SK-MEL-5 (cell line): ENCODE measurements at places on chromosomes 12 and 14. TPM values are rescaled to one million over a fixed set of nuclear protein-coding genes. Genes with fewer than 3 reads are reported as not detected.

The IL26 gene
- not detected in 2 replicates for total RNA-seq

The ANAPC5 gene
- total RNA-seq: 237 and 247 TPM in 2 replicates

The STXBP6 gene
- 34.3 and 37.4 TPM in 2 replicates for total RNA-seq

The NEMF gene
- 54.8 and 56.0 TPM in 2 replicates for total RNA-seq

The GPRC5D gene
- not detected in 2 replicates for total RNA-seq

The ZBTB42 gene
- total RNA-seq: 5.2 and 5.4 TPM in 2 replicates

The GARIN6 gene
- total RNA-seq: not detected in 2 replicates

GRCh38 chr12:15544589-15544988, 222.3 kb downstream of the PTPRO start:
- no peak for DNase-seq

- DNase-seq: no peak
These were observed 52.6 kb downstream of the GALNT16 start for GRCh38 chr14:69312608-69313007.

DNA sequence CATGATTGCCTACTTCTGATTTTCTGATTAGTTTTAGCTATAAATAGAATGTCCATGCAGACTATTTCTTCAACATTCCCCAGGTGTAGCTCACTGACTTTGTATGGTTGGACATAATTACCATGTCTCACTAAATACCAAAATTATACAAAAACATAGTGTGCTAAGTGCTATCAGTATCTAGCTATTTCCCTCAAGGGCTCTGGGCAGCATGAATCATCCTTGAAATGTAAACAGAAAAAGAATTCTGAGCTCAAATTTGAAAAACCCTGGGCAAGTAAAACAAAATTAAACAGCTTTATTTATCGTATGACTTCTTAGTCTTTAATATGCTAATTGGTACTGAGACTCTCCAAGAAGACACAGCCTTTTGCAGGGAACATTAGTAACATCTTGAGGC, 82.9 kb downstream of the SPATA7 start:
- DNase-seq: no peak

DNA sequence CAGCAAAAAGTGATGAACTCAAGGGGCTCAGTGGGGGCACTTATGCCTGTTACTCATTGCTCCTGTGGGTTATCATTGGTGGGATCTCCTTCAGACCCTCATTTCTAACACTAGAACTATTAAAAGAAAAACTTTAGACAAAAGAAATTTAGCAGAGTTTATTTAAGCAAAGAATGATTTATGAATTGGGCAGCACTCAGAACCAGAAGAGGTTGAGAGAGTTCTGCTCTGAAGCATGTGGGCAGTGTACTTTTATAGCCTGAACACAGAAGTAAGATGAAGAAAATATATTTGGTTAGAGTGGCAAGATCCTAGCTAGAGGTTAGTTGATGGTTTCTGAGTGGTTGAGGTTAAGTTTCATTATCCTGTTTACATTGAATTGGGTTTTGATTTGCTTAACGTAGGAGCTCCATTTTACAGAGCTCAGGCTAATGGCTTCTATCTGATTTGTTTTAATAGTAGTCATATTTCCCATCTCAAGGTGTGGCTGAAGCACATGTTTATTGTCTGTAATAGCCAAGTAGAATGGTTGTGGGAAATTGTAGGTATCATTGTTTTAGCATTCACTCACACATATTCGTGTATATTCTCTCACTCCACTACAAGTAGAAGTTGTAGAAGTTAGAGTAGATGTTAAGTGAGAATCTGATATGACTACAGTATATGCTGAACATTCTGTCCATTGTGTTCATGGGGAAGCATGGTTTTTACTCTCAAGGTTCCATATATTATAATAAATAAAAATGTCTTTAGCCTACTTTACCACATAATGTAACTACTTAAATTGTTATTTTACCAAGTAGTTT, 27.6 kb downstream of the LEMD3 start:
- DNase-seq: no peak

DNA sequence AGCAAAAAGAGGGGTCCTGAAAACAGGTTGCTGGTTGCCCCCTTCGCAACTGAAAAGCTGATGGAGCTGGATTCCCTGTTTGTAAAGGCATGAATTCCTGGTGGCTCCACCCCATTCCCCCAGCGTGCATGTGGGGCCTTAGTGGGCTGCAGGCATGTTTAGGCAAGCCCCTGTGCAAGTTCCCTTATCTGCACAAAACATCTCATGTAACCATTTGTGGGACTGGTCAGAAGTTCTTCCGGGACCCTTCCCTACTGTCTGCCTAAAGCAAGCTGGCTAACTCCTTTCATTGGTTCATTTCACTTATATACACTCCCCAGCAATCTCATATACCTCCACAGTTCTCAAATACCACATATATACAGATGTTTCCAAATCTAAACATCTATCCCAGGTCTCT, 24.0 kb upstream of the HIGD1C start:
- DNase-seq: no peak

DNA sequence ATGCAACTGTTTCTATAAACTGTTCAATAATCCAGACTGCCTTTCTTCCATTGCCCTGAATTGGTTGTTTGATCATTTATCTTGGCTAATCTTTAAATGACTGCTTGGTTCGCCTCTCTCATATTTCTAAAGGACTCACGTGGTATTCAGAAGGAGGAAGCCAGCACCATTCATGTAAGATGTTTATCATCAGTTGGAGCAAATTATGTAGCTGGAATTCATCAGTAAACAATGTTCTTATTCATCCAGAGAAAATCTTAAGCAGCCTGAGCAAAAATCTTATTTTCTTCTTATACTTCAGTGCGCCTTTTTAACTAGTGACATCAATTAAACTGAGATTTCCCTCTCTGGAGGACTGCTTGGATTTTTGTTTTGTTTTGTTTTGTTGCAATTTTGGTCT, 538.7 kb upstream of the TMEM132C start:
- no peak for DNase-seq

- DNase-seq: no peak
These were observed 3.2 kb downstream of the ARF3 start for GRCh38 chr12:48954061-48954460.

GRCh38 chr14:71701990-71702389, 230.2 kb upstream of the RGS6 start:
- no peak for DNase-seq

DNA sequence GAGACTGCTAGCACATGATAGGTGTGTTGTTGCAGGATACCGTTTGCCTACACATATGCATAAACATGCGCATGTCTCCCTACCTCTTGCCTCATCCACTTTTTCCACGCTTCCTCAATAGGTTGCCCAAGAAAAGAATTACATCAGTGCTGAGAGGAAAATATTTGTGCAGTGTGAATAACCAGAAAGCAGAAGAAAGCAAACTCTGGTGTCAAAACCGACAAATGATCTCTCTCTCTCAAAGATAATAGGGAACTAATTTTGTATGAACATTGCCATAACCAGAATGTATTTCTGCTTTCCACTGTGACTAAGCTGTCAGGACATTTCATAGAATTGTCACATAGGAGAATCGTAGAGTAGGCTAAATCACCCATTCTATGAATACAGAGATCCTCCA, 1.3 kb downstream of the CLEC7A start:
- no peak for DNase-seq

- DNase-seq: no peak
These were observed 127.0 kb downstream of the APAF1 start for GRCh38 chr12:98771811-98772752.

GRCh38 chr14:98130691-98131090, 1141.3 kb downstream of the BCL11B start:
- no peak for DNase-seq

DNA sequence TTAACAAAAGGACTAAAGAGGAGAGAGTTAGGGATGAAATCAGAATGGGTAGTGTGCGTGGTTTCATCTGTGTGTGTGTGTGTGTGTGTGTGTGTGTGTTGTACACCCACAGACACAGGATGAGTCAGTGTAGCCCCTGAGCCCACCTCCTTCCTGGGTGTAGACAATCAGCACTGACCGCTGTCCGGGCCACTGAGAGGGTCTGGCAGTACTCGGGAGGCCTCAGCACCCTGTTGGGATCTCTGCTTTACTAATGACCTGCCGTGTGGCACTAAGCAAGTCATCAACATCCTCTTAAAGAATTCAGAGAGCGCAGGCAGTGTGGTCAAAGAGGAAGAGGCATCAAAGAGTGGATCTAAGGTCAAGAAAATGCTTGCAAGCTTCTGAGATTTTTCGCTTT, 112.6 kb downstream of the PRMT8 start:
- no peak for DNase-seq

DNA sequence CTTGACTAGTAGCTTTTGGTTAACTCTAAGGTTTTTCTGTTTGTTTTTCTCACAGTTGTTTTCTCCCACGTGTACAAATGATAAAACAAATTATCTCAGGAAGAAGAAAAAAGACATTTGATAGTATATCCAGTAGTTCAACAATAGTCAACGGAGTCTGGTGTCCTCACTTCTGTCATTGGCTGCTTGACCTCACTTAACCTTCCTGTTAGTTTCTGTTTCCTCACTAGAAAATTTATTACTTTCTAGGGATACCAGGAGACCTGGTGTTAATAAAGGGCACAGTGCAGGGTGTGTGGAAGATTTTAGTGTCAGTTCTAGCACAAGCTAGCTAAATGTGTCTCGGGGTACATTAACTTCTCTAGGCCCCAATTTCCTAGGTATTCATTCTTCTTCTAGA, 116.0 kb downstream of the PRKCH start:
- DNase-seq: no peak

- DNase-seq: no peak
These were observed 40.8 kb upstream of the POC1B start for GRCh38 chr12:89566615-89567014.

- DNase-seq: peak; percentile 28
These were observed 7.3 kb downstream of the TMEM116 start for GRCh38 chr12:112005419-112006395.

DNA sequence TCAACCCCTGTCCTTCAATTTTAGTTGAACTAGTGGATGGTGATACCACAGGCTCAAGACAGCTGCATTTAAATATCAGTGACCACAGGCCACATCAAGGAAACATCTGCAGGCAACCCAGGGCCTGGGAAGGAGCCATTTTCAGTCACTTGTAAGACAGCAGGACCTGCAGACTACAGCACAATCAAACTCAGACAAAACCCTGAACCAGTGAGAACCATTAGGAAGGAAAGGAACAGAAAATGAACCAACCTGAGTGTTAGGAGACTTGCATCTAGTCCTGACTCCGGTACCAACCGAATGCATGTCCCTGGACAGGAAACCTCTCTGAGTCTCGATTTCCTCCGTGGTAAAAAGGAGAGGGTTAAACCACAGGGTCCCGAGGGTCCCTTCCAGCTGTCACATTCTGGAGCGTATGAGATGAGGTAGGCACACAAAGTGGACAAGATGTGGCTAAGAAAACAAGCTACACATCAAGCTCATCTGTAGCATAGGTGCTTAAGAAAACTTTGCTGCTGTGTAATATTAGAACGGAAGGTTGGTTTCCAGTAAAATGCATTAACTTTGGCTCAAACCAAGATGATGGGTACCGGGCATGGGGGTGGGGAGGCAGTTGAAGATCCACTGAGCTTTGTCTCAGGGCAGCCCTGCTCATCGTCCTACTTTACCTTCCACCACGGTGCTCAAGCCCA, 1.6 kb upstream of the CDKN1B start:
- no peak for DNase-seq

- DNase-seq: no peak
These were observed 186.0 kb upstream of the ABCD2 start for GRCh38 chr12:39805651-39806050.

- no peak for DNase-seq
These were observed 18.7 kb downstream of the NOS1 start for GRCh38 chr12:117342682-117343081.

DNA sequence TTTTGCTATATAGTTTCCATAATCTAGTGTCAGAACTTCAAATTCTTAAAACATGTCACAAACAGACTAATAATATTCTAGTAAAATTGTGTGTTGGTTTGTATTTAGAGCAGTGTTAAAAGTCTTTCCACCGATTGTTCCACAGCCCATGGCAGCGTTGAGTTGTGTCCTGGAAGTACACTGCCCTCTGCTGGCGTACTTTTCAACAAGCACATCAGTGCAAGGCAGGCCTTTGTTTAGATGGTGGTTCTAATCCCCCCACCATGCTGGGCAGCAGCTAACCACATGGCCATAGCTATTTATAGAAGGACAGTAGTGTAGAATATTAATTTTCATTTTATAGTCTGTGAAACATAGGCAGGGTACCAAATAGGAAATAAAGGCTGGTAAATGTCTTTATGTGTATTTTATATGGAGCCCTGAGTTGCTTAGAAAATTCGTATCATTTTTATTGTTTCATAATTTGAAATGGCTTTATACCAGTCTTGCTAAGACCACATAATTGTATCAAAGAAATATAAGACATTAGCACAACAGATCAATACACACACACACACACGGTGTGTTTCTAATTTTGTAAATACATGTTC, 235.4 kb downstream of the SEC23A start:
- DNase-seq: peak; percentile 81

DNA sequence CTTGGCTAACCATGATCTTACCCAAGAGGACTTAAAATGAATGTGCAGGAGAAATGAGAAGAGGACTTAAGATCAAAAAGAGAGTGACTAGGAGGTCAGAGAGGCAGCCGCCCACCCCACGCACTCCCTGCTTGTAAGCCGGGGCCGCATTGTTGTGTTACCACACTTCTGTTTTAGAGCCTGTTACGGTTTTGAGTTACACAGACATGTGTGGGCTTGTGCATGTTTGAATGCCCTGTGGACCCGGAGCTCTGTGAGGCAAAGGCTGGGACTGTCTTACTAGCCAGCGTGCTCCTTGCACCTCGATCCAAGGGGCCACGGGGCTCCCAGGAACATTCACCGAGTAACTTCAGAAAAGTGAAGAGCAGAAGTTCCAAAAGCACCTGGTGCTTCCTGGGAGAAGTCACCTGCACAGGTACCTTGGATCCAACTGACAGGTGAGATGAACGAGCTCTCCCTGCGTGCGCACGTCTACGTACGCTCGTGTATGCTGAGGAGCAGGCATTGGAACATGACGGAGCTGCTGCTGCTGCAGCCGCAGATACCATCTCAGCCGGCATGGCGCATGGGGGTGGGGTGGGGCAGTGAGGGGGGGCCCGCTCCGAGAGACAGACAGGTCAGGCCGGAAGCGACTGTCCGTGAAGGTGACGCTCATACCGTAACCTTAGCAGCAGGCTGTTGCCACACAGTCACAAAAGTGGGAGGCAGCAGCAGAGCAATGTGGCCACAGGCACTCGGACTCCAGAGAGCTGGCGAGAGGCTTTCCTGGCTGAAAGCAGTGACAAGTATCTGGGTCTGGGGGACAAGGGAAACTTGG, 23.7 kb downstream of the SFSWAP start:
- no peak for DNase-seq

GRCh38 chr12:107163413-107163812, 70.1 kb upstream of the CRY1 start:
- DNase-seq: peak; percentile 6

- peak; percentile 62 for DNase-seq
These were observed 94.3 kb downstream of the RFLNA start for GRCh38 chr12:124389138-124389724.

- peak; percentile 28 for DNase-seq
These were observed 13.7 kb downstream of the P2RX4 start for GRCh38 chr12:121223292-121224285.

- peak; percentile 91 for DNase-seq
These were observed 23.5 kb upstream of the INF2 start for GRCh38 chr14:104665657-104666522.

- no peak for DNase-seq
These were observed 48.0 kb upstream of the GPR68 start for GRCh38 chr14:91292491-91292890.

- peak; percentile 80 for DNase-seq
These were observed 37.3 kb downstream of the ACTN1 start for GRCh38 chr14:68941820-68942219.

GRCh38 chr12:69179786-69180185, 59.6 kb upstream of the CPSF6 start:
- DNase-seq: no peak

GRCh38 chr12:110037315-110037714, 11.0 kb downstream of the C12orf76 start:
- no peak for DNase-seq

GRCh38 chr12:24864796-24865125, 84.1 kb downstream of the BCAT1 start:
- DNase-seq: no peak
